SIG-M5 (cell line): ENCODE measurements at places on chromosomes 13 and 19.

- DNase-seq = no peak
These were observed 8.1 kb downstream of the PLK5 start for GRCh38 chr19:1532003-1532402.

DNA sequence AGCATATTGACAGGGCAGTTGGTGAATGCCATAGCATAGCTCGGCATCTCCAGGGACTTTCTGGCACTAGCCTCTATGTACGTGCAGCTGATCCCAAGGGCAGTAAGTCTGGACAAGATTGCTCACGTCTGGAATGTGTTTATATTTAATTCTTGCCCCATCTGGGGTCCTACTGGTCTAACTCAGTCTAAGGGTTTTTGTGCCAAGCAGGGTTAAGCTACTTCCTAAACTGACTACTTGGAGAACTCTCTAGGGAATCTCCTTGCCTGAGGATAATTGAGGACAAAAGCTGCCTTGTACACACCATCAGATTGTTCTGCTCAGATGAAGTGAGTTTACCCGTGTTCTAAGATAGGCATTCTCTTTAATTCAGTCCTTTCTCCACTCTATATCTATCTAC, 358.1 kb downstream of the MYO16 start:
- DNase-seq = no peak

- no peak for DNase-seq
These were observed 547.3 kb upstream of the MIR17HG start for GRCh38 chr13:90800082-90800746.

DNA sequence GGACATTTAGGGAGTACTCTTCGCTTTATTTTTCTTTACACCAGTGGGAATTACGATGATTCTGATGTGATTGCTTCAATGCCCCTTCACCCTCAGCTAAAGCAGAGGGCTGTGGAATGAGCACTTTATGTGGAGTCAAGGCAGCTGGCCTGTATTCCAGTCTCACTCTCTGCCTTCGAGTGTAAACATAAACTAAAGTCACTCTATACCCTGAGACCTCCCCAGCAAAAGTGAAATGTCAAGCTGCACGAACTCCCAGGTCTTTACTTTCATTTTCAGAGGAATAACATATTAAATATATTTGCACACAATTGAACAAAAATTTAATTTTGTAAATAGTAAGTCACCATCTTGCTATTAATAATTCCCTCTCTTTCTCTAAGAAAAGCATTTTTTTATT, 557.1 kb downstream of the DACH1 start:
- DNase-seq = no peak

- DNase-seq = no peak
These were observed 67.8 kb downstream of the C13orf42 start for GRCh38 chr13:51043310-51043709.

- DNase-seq = no peak
These were observed 12.9 kb upstream of the RNF113B start for GRCh38 chr13:98189841-98190505.

DNA sequence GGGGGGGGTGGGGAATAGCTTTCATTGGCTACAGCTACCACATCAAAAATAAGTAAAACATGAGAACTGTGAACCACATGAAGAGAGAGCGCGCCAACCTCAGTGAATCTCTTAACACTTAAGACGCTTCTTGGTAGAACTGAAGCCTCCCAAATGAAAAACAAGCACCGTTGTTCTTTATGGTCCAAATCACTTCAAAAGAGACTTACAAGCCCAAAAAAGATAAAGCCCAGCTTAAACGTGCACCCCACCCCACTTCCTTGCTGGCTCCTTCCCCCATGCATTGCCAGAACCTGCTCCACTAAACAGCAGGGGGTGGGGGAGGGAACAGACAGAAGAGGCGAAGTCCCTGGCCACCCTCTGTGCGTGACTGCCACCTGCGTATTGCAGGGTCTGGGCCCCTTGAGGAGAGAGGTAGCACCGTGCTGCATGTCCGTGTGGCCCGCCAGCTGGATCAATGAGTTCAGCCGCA, 479.1 kb downstream of the FOXO1 start:
- no peak for DNase-seq

DNA sequence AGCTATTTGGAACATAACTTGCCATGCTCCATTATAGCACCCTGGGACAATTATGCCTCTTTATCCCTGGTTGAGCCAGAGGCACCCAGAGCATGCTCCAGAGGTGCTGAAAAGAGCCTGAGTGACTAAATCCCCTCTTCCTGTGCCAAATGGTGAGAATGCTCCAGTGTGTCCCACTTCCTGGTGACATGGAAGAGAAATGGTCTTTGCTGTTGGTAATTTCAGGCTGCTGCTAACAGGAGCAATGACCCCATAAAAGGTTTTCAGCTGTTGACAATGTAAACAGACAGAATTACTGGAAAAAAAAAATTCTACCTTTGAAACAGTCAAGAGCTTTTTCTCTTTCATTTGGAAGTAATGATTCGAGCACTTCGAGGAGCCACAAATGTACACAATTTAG, 341.8 kb downstream of the FGF9 start:
- DNase-seq = no peak

DNA sequence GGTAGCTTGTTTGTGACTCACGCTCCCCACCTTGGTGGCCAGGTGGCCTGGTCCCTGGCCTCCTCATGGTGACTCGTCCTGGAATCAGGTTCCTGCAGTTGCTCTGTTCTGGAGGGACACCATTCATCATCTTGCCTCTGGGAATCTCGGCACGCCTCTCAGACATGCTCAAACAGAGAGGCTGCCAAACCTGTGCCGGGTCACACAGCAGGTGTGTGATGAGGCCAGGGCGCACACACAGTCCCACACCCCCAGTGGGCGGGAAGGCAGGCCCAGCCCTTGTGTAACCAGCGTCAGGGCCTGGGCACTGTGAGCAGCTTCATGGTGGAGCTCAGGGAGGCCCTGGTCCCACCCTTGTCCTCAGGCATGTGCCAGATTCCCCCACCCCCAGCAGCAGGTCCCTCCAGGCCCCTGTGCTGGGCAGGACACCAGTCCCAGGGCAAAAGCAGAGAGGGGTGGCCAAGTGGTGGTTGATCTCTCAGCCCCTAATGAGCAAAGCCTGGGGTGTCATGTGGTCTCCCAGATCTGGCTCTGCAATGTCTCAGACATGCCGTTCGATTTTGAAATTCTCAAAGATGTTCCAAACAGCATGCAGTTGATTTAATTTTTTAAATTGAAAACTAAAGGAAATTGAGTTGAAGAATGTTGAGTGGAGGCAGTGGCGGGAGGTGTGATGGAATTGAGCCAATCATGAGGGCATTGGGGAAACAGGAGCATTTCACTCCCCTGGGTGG, 12.1 kb downstream of the CEBPA start:
- DNase-seq = no peak

DNA sequence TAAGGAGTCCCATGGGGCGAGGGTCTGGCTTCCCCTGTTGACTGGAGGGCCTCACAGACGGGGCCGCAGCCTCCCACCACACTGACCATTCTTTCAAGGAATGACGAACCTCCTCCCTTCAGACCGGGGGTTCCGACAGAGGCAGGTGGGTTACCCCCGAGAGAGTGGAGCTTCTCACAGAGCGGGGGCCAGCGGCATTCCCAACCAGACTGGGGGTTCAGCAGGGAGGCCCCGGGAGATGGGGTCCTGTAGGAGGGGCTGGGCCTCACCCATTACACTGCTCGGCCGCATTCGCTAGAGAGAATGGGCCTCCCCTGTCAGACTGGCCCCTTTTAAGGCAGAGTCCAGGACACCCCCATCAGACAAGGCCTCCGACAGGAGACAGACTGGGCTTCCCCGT, 15.6 kb upstream of the C2CD4C start:
- no peak for DNase-seq

DNA sequence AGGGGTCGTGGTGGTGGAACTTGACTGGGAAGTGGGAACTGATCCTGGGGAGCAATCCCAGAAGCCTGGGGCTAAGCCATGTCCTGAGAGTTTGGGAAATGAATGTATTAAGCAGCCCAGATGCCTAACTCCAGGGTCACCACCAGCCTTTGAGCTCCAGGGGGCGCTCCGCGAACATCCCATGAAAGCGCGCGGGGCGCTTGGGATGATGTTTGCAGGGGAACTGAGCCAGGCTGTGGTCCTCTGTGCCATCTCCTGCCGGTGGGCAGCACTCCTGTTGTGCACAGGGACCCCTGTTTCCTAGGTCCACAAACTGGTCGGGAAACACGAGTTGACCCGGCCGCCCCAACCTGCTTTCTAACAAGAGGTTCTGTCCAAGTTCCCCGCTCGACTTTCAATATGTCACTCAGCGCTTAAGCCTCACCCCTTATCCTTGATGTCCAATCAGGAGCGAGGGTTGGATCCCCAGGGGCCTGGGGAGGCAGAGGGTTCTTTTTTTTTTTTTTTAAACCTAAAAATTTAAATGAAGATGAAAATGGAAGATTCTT, 14.4 kb downstream of the LEUTX start:
- no peak for DNase-seq
